ENCODE measurements at places on chromosomes 4 and X.

DNA sequence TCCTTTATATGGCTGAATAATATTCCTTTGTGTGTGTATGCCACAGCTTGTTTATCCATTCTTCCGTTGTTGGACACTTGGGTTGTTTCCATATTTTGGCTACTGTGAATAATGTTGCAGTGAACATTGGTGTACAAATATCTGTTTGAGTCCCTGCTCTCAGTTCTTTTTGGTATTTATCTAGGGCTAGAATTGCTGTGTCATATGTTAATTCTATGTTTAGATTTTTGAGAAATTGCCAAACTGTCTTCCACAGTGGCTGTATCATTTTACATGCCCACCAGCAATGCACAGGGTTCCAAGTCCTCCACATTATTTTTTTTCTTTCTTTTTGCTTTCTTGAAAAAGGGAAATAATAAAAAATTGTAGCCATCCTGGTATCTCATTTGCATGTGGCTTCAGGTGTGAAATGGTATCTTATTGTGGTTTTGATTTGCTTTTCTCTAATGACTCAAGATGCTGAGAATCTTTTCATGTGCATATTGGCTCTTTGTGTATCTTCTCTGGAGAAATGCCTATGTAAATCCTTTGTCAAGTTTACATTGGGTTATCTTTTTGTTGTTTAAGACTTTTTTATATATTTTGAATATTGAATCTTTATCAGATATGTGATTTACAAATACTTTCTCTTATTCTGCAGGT is 129.7 kb downstream of the RAPGEF2 start:
- no peak for DNase-seq
- no peak overlapping the region for H3K27ac ChIP-seq
- H3K4me1 ChIP-seq, result peaks cover 38% of the 10 kb centered on the region
- no peaks in the 10 kb centered on the region for H3K36me3 ChIP-seq
- no peak overlapping the region for H3K4me3 ChIP-seq

GRCh38 chr4:109355835-109356234 is 53.4 kb upstream of the COL25A1 start:
- H3K27ac ChIP-seq, result no peak overlapping the region
- DNase-seq, result no peak
- no peaks in the 10 kb centered on the region for H3K4me1 ChIP-seq

DNA sequence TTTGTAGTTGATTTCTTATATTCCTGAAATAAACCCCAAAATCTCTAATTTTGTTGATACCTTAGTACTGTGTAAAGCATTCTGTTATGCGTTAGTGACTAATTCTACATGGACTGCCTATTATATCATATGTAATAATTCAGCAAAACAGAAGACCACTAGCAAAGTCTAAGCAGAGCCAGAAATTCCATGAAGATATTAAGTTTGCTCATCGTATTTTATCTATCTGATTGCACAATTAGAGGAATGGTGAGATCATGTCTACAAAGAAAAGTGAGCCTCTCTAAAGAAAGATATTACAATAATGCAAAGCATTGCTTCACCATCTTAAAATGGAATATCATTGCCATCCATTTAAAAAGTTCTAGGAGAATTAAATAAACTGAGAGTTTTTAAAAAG is 374.6 kb upstream of the SLC7A11 start:
- H3K4me1 ChIP-seq, result no peaks in the 10 kb centered on the region
- no peak overlapping the region for H3K27ac ChIP-seq
- H3K27me3 ChIP-seq, result no peaks in the 10 kb centered on the region
- H3K4me3 ChIP-seq, result no peak overlapping the region
- H3K36me3 ChIP-seq, result no peaks in the 10 kb centered on the region
- no peak for DNase-seq

- H3K4me3 ChIP-seq, result peak overlapping the region; percentile 84
- no peaks in the 10 kb centered on the region for H3K36me3 ChIP-seq
- DNase-seq, result no peak
Measured at GRCh38 chrX:15855568-15856221, 1.1 kb upstream of the AP1S2 start.

DNA sequence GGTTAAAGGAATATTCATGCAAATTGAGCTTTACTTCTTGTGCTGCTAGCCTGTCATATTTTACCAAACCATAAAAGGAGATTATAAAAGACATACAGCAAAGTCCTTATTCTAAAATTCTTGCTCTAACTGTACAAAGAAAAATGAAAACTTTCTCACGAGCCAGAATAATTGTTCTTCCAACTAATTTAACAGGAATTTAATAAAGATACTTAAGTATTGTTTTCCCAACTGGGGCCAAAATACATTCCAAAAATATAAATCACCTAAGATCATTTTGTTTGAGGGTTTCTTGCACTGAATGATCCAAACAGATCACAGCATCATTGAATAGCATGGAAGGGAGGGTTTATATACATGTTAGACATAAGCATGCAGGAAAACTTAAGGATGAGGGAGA is 127.1 kb upstream of the PCDH18 start:
- H3K27ac ChIP-seq, result peak overlapping the region; percentile 65
- peaks cover 19% of the 10 kb centered on the region for H3K4me1 ChIP-seq
- no peak overlapping the region for H3K4me3 ChIP-seq
- no peak for DNase-seq

DNA sequence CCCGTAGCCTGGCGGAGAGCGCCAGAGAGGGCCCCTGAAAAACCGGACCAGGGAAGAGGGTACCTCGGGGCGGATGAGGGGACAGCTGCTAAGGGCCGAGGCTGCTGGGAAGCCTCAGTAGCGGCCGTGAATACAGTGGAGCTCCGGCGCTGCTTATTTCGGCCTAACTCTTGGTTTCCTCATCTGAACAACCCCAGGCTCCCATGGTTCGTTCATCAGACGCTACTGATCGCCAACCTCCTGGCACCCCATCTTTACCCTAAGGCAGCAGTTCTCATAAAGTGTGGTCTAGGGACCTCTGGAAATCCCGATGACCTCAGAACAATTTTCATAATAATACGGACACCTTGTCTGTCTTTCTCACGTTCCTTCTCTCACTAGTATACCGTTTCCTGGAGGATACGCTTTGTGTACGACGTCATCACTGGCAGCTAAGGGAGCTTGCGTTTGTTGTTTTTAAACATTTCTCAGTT is 645 bp upstream of the RAB28 start:
- peak overlapping the region; percentile 83 for H3K27ac ChIP-seq
- peak overlapping the region; percentile 69 for H3K4me3 ChIP-seq
- no peaks in the 10 kb centered on the region for H3K36me3 ChIP-seq
- no peak for DNase-seq

DNA sequence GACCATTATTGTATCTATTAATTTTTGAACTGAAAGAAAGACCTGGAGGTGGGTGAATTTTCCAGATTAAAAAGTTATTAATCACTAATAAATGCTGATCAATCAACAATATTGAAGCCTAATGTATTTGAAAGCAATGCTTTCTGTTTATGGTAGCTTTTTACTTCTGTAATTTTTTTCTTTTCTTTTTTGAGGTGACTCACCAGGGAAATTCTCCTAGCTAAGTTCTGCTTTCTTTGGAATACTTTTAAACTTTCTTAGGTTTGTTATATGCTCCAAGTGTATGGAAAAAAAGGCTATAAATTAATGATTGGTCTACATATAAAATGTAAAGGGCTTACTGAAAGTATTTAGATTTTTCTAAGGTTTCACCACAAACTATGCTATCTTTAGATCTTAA is 94.2 kb downstream of the MBNL3 start:
- no peaks in the 10 kb centered on the region for H3K36me3 ChIP-seq
- H3K4me3 ChIP-seq, result no peak overlapping the region
- no peak for DNase-seq
- no peak overlapping the region for H3K27ac ChIP-seq
- no peaks in the 10 kb centered on the region for H3K4me1 ChIP-seq
- no peaks in the 10 kb centered on the region for H3K27me3 ChIP-seq

- no peak for DNase-seq
- H3K27ac ChIP-seq, result no peak overlapping the region
- peaks cover 72% of the 10 kb centered on the region for H3K36me3 ChIP-seq
- H3K4me1 ChIP-seq, result peaks cover 28% of the 10 kb centered on the region
- H3K27me3 ChIP-seq, result no peaks in the 10 kb centered on the region
Measured at GRCh38 chr4:17619416-17620105, 5.1 kb downstream of the MED28 start.

DNA sequence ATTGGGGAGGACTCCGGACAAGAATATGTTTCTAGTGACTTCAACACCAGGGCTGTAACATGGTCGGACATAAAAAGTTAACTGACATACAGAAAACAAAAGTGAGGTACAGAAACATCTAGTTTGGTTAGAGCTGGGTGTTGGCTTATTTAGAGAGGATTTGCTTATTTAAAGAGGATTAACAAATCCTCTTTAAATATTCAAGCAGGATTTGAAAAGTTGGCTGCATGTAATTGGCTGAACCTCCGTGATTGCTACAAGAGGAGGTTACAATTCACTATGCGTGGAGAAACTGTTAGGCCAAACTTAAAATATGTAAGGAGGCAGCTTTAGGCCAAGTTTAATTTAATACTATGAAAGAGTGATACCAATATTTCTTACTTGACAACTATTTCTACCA is 2707.4 kb downstream of the ARAP2 start:
- no peaks in the 10 kb centered on the region for H3K36me3 ChIP-seq
- DNase-seq, result no peak
- H3K27me3 ChIP-seq, result no peaks in the 10 kb centered on the region
- H3K27ac ChIP-seq, result no peak overlapping the region

- no peak for DNase-seq
- H3K27me3 ChIP-seq, result no peaks in the 10 kb centered on the region
- H3K4me3 ChIP-seq, result no peak overlapping the region
- no peaks in the 10 kb centered on the region for H3K4me1 ChIP-seq
Measured at GRCh38 chr4:185955826-185956543, 113.0 kb upstream of the TLR3 start.

DNA sequence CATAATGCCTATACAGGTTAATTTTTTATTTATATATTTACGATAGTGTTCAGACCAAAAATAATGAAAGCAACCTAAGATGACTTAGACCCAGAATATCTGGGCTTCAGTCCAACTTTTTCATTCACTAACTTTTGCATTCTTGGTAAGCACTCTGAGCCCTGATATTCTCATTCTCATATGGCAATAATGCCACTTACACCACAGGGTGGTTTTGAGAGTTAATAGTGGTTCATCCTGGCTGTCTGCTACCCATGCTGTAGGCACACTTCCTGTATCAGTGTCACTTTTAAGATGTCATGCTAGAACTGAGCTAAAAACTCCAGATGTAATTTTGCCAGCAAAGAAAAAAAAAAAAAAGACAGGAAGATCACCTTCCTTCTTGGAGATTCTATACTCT is 508.7 kb upstream of the FMR1 start:
- no peak overlapping the region for H3K27ac ChIP-seq
- no peaks in the 10 kb centered on the region for H3K4me1 ChIP-seq
- H3K36me3 ChIP-seq, result no peaks in the 10 kb centered on the region
- no peaks in the 10 kb centered on the region for H3K27me3 ChIP-seq
- H3K4me3 ChIP-seq, result no peak overlapping the region

- no peak overlapping the region for H3K27ac ChIP-seq
- no peak overlapping the region for H3K4me3 ChIP-seq
- no peaks in the 10 kb centered on the region for H3K36me3 ChIP-seq
- H3K4me1 ChIP-seq, result no peaks in the 10 kb centered on the region
Measured at GRCh38 chr4:40978548-40978947, 228.8 kb downstream of the NSUN7 start.

DNA sequence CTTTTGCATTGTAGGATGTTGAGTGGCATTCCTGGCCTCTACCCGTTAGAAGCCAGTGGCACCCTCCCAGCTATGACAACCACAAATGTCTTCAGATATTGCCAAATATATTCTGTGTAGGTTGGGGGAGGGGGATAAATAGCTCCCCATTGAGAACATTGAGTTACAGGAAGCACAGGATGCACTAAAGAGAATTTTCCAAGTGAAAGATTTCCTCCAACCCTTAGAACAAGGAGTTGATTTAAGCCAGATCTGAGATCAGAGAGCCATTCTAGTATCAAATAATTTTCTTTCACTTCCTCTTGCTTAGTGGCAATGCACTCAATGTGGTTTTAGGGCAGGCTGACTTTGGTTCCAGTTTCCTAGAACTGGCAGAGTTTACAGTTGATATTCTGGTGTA is 436.6 kb downstream of the C4orf33 start:
- no peak for DNase-seq
- H3K27me3 ChIP-seq, result no peaks in the 10 kb centered on the region
- H3K4me1 ChIP-seq, result no peaks in the 10 kb centered on the region
- H3K27ac ChIP-seq, result no peak overlapping the region
- H3K4me3 ChIP-seq, result no peak overlapping the region
- no peaks in the 10 kb centered on the region for H3K36me3 ChIP-seq

- H3K36me3 ChIP-seq, result peaks cover 36% of the 10 kb centered on the region
- H3K4me1 ChIP-seq, result no peaks in the 10 kb centered on the region
- H3K4me3 ChIP-seq, result no peak overlapping the region
Measured at GRCh38 chrX:9707306-9708033, 58.2 kb downstream of the GPR143 start.

- no peaks in the 10 kb centered on the region for H3K4me1 ChIP-seq
- no peak overlapping the region for H3K27ac ChIP-seq
- no peaks in the 10 kb centered on the region for H3K36me3 ChIP-seq
Measured at GRCh38 chr4:102386966-102387365, 41.7 kb upstream of the SLC39A8 start.

DNA sequence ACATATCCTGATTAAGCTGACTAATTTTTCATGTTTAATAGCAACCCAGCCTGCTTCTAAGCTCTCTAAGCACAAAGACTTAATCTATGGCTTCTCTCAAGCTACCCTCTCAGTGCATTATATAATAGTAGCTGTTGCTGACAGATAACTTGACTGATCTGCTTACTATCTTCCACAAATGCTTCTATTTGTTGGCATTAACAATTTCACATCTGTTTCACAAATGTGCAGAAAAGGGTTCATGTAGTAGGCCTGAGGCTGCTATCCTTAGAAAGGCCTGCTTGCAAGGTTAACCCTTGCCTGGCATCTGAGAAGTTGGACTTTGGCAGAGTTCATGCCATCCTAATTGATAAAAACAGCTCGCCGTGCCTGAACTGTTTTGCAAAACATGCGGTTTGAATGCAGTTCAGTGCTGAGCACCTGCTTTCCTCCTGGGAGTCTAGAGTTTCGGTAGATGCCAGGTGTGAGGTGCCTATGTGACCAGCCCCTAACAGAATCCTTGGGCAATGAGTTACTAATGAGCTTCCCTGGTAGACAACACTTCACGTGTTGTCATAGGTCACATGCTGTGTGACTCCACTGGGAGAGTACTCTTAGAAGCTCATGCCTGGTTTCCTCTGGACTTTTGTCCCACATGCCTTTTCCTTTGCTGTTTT is 68.4 kb downstream of the NSG1 start:
- no peak for DNase-seq
- H3K36me3 ChIP-seq, result peaks cover 64% of the 10 kb centered on the region
- no peak overlapping the region for H3K27ac ChIP-seq
- no peaks in the 10 kb centered on the region for H3K4me1 ChIP-seq
- H3K4me3 ChIP-seq, result no peak overlapping the region
- no peaks in the 10 kb centered on the region for H3K27me3 ChIP-seq

DNA sequence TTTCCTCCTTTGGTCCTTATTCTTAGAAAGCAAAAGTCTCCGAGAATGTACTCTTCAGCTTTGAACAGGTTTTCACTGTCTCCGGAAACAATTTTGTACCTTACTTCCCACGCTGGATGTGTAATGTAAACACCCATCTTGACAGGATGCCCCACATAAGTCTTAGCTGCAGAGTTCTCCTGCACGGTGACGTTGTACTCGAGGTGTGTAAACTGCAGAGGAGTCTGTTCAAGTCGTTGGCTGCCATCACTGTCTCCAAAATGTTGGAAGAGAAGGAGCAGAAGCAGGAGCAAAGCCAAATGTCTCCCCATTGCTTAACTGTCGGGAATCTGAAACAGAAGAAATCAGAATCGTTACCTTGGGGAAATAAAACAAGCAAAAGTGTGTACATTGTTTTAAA is 14.1 kb downstream of the FAT1 start:
- H3K27me3 ChIP-seq, result no peaks in the 10 kb centered on the region
- DNase-seq, result no peak
- no peak overlapping the region for H3K4me3 ChIP-seq
- peaks cover 28% of the 10 kb centered on the region for H3K36me3 ChIP-seq
